ENCODE measurements at places on chromosomes 6 and 20.

- DNase-seq, result no peak
These were observed 503.8 kb upstream of the MARCKS start for GRCh38 chr6:113353392-113353791.

- DNase-seq, result no peak
These were observed 37.7 kb upstream of the PXDC1 start for GRCh38 chr6:3789018-3789895.

GRCh38 chr6:160355001-160355400 is 6.8 kb downstream of the SLC22A3 start:
- no peak for DNase-seq

GRCh38 chr6:28953585-28954258 is 29.9 kb upstream of the TRIM27 start:
- DNase-seq, result no peak

GRCh38 chr20:48338717-48339116 is 489.1 kb downstream of the PREX1 start:
- DNase-seq, result no peak

DNA sequence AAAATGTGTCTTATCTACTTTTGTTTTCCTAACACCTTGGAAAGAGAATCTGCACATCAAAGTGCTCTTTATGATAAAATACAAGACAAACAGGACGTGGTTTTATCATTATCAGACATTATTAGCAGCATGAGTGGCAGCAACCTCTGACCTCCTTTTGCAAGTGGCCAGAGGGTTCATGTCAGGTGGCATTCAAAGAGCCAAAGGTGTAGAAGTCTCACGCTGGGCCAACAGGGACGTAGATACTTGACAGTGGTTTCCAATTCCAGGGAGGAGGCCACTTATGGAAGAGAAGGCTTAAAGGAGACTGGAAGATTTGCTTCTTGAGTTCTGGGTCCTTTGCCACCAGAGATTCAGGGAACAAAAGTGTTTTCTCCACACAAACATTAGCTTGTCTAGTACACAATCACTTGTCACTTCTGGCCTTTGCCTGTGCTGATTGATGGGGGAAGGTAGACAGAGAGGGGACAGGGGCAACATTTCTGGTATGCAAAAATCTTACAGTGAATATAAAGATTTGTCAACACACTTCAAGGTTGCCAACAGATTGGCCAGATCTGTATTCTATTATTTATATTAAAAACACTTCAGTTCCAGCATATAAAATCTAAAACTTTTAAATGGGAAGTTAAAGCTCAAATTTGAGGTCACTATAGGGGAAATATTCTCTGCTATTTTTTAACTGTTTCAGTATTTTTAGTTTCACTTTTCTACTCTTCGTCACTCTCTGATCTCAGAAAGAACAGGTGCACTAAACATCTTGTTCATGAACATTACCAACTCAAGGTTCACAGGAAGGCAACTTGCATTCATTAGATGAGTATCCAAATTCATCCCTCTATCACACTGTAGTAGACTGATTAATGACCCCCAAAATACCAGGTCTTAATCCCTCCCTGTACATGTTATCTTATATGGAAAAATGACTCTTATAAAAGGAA is 52.1 kb upstream of the FBXO30 start:
- DNase-seq, result no peak

GRCh38 chr20:51176876-51177275 is 154.0 kb upstream of the KCNG1 start:
- no peak for DNase-seq

GRCh38 chr6:145602726-145603326 is 132.5 kb downstream of the EPM2A start:
- DNase-seq, result no peak

- no peak for DNase-seq
These were observed 422.6 kb upstream of the MMS22L start for GRCh38 chr6:97705568-97705967.

GRCh38 chr20:31945785-31946184 is 6.1 kb downstream of the PDRG1 start:
- DNase-seq, result no peak

DNA sequence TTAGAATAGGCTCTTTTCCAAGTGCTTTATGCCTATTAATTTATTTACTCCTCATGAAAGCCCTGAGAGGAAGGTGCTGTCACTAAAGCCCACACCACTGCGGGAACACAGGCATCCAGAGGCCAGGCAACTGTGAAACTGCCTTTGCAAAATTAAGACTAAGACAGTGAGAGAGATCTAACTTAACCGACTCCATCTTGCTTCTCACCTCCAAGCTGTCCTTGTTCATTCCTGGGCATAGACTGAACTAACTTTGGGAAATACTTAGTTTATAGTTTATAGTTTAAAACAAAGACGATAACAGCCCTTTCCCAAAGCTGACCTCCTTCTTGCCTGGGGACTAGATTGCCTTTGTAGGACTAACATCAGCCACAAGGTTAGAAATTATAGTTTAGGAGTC is 80.1 kb downstream of the RSPH3 start:
- DNase-seq, result no peak

DNA sequence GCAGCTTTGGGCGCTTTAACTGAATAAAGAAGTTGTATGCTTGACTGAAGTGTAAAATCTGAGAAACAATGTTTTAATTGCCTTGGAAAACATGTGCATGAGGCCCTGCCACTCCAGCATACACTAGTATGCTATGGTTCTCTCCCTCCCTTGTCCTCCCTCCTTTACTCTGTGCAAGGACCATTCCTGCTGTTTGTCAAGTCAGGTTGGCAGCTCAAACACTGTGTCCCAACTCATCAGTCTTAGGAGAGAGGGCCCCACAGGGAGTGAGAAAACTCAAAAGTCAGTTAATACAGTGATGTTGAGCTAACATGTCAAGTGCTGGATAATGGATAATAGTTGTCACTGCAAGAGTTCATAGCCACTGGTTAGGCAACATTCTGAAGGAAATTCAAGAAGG is 543.6 kb downstream of the GRIK2 start:
- no peak for DNase-seq

DNA sequence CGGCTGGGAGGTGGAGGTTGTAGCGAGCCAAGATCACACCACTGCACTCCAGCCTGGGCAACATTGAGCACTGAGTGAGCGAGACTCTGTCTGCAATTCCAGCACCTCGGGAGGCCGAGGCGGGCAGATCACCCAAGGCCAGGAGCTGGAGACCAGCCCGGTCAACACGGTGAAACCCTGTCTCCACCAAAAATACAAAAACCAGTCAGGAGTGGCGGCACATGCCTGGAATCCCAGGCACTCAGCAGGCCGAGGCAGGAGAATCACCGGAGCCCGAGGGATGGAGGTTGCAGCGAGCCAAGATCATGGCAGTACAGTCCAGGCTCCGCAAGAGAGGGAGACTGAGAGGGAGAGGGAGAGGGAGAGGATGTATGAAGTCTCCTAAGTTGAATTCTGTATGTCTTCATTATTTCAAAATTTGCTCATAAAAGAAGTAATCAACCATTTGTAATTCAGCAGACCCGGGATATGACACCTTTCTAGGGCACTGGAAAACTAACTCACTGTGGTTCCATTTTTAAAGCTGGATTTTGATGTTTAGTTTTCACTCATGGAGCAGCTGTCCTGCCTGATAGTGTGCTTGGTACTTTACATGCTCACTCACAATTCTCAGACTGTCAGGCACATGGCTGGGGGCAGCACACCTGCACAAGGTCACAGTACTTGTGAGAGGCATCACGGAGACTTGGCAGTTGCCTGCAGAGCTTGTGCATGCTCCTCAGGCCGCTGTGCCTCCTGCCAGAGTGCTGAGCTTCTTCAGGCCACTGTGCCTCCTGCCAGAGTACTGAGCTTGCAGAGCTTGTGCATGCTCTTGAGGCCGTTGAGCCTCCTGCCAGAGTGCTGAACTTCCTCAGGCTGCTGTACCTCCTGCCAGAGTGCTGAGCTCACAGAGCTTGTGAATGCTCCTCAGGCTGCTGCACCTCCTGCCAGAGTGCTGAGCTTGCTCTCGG is 106.2 kb downstream of the ERMARD start:
- no peak for DNase-seq

DNA sequence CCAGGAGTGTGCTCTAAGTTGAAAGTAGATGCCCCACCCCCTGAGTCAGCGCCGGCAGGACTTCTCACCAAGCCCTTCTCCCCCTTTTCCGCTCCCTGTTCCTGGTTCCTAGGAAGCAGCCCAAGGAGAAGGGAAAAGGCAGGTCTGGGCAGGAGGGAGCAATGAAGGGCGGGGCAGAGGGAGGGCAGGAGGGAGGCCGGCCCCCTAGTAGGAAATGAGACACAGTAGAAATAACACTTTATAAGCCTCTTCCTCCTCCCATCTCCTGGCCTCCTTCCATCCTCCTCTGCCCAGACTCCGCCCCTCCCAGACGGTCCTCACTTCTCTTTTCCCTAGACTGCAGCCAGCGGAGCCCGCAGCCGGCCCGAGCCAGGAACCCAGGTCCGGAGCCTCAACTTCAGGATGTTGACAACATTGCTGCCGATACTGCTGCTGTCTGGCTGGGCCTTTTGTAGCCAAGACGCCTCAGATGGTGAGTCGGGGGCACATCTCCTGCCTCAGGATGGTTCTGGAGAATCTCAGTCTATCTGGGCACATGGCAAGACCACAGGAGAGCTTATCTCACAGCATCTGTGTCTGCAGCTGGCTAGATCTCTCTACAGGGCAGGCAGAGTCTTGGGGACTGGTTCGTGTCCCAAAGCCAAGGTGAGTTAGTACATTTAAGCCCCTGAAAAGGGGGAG is at the start of gene PROCR:
Gene PROCR (plus strand): TSS at position 320 of the 681 bp plus-strand sequence. CDS start 83 bp downstream, at position 403.
- DNase-seq, result no peak

GRCh38 chr6:10613077-10613476 is 81.3 kb downstream of the C6orf52 start:
- DNase-seq, result no peak

DNA sequence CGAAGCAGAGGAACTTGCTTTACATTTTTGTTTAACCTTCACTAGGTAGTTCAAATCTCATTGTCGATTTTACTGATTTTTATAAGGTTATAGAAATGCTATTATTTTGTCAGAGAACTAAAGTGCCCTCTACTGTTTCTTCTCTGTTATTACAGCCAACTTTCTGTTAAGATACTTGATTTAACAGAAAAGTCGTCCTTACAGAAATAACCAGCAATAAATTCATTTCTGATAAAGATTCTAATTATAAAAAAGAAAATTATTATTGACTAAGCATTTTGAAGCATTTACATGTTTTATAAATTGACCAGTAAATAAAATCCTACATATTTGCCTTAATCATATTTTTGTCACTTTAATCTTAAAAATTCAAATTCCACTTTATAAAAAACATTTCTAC is 60.8 kb downstream of the OGFRL1 start:
- DNase-seq, result no peak

- DNase-seq, result no peak
These were observed 467.4 kb upstream of the CITED2 start for GRCh38 chr6:139841794-139842215.

DNA sequence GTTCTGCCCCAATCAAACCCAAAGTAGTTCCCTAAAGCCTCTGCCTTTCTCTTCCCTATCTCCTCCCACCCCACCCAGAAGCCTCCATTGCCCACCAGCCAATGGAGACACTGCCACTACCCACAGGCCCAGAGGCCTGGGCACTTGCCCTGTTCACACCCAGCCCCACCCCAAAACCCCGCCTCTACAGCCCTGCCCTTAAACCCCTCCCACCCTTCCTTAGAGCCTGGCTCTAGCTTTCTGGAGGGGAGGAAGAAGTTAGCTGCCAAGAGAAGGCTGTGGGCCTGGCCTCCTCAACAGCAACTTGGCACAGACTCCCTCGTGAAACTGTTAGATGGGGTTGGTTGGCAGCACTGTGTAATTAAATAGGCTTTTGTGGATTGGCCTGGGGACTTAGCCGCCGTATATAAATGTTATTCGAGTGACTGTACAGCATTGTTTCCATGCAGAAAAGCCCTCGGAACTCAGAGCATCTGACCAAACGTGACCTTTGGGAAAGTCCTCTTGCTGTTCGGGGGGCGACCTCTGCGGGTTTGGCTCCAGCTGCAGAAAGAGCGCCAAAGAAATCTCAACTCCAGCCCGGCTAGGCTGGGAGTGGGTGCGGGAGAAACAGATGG is 31.4 kb downstream of the COL11A2 start:
- no peak for DNase-seq

DNA sequence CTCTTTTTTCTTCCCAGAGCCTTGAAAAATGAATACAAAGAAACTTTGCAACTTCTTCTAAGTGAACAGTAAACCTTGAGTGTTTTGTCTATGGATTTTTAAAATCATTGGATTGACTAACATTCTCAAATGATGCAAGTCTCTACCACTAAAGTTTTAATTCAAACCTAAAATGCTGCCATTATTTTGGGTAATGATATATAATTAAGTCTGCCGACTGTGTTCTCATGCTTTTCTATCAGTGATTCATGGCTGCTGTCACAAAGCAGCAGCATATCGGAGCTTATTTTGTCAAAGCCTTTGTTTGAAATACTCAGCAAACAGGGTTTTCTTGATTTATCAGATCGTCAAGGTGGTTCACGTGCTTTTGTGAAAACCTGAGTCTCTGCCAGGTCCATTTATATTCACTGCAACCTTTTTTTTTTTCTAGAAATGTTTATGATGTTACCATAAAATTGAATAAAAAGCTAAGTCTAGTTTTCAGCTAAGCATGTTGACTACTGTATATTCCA is 96.3 kb downstream of the GJA1 start:
- DNase-seq, result no peak

- no peak for DNase-seq
These were observed 6.1 kb upstream of the DSN1 start for GRCh38 chr20:36779656-36780025.

DNA sequence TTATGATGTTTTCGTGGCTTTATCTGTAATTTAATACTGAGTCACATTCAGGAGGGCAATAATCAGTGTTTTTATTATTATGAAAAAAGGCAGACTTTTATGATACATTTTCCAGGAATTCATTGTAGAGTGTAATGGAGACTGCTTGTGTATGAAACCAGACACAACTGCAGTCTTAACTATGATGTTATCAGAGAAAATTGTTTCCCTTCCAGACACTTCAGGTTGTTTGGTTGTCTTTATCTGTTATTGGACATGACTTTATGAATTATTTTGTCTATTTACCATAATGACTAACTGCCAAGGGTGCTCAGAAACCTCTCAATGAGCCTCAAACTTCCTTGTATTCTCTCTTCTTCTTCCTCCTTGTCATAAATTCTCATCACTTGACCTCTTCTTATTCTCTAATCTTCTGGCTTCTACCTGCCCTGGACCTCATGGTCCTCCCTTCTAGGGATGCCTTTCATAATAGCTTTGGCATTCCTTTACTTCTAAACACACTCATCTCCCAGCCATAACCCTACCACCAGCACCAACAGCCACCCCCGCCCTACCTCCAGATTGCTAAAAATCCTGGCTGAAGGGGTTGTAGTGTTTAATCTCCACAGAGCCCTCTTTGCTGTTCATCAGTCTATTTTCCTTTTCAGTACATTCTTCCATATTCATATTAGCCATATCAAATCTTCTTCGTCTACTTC is 492.5 kb downstream of the CDKAL1 start:
- DNase-seq, result no peak

DNA sequence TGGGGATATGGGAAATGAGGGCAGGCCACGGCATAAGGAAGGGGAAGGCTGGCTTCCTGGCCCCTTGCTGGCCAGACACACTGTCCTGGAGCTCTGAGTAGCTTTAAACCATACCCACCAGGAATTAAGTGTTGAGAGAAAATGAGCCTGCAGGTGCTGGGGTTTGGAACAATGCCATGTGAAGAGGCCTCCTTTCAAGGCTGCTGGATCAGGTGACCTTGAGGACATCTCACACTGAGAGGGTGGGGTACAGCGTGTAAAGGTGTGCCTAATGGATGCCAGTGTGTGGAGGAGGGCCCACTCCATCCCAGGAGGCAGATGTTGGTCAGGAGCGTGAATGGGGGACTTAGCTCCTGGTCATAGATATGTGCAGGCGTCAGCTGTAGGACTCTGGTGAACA is 74.8 kb upstream of the MLN start:
- DNase-seq, result no peak

GRCh38 chr6:16425881-16426615 is 187.7 kb downstream of the GMPR start:
- no peak for DNase-seq
